Fibroblast of skin of right biceps (primary cell): ENCODE measurements at places on chromosomes 5 and 9.

- no peak for DNase-seq
Observed at GRCh38 chr5:2375757-2376250, 375.7 kb downstream of the IRX2 start.

DNA sequence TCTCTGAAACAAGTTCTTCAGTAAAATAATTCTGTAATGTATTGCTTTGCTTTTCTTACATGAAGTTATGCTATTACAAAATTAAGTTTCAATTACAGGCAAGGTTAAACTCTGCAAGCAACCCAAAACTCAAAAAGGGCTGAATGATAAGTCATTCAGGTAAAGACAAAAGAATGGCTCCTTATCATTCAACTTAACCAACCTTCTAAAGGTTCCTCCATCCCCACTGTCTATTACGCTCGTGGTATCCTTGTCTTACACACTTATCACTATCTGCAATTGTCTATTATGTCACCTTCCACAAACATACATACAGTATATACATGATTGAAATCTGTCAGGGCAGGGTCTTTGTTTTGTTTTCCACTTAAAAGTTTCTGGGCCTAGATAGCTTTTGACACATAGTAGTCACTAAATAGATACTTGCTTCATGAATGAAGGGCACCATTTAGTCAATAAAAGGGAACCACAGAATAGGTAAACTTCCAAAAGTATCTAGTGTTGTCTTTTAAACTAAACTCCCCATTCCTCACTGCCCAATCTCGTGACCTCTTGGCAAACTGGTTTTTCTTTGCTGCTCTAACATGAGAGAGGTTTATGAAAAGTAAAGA lies 6.9 kb downstream of the RPL37 start:
- no peak for DNase-seq

GRCh38 chr9:7394002-7394774 lies 405.4 kb downstream of the DMAC1 start:
- DNase-seq: no peak

- no peak for DNase-seq
Observed at GRCh38 chr5:75862872-75863271, 145.6 kb upstream of the POC5 start.

GRCh38 chr5:3734632-3735031 lies 139.0 kb downstream of the IRX1 start:
- DNase-seq: no peak

DNA sequence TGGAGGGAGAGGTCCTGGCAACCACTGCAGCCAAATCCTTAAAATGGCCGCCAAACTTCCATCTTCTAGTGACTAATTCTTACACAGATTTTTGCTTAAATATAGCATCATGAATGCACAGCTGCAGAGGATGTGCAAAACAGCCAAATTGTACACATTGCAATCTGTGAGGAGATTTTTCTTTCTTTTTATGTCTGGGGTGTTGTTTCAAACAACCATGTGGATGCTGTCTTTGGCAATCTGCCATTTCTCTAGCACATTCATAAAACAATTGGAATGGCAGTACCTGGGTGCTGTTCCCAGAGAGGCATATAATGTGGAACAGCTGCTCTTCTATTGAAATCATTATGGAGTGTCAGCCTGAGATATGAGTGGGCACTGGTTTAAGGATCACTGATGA lies 1082.9 kb upstream of the SEMA6A start:
- DNase-seq: peak; percentile 20

DNA sequence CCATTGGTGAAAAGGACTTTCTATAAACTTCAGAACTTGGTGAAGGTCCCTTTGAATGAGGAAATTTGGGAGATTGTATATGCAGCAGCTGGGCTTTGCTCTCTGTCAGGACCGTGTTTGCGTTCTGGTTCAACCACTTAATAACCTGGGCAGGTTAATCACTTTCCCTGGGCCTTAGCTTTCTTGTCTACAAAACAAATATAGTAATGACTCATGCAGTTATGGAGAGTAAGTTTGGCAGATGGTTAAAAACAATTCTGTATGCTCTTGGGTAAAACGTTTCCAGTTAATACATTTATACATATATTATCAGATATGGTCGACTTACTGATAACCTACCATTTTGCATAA lies 197.0 kb downstream of the ARHGEF28 start:
- no peak for DNase-seq

DNA sequence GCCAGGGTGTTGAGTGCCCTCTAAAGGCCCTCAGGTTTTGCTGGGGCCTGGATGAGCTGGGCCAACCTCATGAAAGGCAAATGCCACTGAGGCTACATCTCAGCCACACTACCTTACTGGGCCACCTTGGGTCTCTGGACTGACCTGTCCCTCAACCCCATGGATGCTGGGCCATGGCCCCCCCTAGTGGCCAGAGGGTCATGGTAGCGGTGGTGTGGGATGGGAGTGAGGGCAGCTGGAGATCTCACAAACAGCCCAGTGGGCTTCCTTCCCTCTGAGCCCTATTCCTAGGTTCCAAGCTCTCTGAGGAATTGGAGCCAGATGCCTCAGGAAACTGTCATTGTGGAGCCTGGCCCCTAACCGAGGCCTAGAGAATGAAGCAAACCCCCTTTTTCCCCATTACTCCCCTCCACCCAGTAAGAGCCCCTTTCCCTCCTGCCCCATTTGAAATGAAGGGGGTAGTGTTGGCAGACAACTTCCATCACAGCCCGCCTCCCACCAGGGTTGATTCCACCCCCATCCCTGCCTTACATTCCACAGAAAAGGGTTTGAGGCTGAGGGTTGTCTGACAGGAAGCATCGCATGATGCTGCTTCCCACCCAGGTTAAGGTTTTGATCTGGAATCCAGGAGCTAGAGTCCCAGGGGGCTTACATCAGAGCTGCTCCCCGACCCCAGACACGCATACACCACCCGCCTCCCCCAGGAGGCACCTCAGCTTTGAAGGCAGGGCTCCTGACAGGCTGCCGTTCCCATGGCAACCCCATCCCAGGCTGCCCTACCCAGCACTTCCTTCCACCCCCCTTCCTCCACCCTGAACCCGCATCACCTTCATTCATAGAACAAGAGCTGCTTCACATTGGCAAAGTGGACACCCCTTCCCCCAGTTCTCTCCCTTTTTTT lies 63.9 kb downstream of the PCDH1 start:
- DNase-seq: no peak

DNA sequence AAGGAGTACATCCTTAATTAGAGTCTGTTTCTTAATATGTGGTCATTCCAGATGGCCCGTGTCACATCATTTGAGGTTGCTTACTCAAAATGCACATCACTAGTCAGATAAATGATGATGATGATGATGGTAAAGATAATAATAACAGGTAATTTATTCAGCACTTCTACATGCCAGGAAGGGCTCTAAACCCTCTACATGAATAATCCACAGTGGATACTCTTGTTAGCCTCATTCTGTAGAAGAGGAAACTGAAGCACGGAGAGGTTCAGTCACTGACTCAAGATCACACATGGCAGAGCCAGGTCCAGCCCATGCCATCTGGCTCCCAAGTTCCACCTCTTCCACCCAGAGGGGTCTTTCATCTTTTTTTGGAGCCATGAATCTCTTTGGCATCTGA lies 11.7 kb downstream of the SH3PXD2B start:
- DNase-seq: no peak

- DNase-seq: no peak
Observed at GRCh38 chr5:133225671-133226152, 173.9 kb downstream of the HSPA4 start.

DNA sequence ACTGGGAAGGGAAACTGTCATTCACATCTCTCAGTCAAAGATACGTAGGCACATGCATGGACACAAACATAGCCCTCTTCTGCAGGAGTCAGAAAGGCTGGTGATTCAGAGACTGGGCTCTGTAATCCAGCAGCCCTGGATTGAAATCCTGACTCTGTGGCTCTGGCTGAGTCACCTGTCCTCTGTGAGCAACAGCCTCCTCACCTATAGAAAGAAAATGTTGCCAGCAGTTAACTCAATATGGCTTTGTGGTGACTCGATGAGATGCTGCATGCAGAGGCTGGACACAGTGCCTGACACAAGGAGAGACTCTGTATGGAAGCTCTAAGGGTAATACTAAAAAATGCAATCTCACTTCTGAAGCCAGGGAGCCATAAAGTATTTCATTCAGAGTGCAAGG lies 23.9 kb upstream of the CDKN2AIPNL start:
- DNase-seq: peak; percentile 80

DNA sequence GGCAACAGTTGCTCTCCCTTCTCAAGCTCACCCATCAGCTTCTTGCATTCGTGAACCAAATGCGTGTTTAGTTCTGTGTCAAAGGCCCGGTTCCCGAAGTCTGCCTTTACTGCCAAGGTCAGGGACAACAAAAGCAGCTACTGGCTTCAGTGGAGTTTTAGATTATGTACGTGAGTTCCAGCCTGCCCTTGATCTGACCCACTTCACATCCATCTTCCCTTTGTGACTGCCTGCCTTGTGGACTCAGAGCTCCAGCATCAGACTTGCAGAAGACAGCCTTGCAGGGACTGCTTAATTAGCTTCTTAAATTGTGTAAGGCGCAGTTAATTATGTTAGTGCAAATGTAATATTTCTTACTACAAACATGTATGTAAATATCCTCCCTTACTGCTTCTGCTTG lies 774.7 kb upstream of the EDIL3 start:
- DNase-seq: no peak

GRCh38 chr9:94140791-94141790 lies 56.8 kb downstream of the PTPDC1 start:
- no peak for DNase-seq

- DNase-seq: no peak
Observed at GRCh38 chr5:64347309-64347708, 158.5 kb upstream of the RGS7BP start.

DNA sequence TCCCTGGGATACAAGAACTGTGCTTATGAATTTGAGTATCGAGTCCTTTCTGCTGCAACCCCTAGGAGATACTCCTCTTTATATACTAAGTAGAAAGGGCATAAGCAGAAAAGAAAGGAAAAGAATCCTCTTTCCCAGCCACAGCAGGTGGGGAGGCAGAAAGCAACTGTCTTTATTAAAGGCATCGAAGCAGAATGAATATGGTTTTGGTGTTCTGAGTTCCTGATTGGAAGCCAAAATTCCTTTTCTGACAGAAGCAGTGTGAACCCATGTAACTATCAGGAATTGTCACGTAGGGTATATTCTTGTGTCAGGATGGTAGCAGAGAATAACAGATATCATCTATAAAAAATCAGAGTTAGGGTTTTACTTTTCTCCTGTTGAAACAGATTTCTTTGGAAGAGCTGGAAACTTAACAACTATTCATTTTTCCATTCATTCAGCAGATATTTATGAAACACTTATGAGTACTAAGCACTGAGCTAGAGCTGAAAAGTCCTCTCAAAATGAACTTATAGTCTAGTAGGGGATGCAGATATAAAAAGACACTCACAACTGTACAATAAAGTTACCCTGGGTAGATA lies 96.5 kb upstream of the LHFPL2 start:
- no peak for DNase-seq

DNA sequence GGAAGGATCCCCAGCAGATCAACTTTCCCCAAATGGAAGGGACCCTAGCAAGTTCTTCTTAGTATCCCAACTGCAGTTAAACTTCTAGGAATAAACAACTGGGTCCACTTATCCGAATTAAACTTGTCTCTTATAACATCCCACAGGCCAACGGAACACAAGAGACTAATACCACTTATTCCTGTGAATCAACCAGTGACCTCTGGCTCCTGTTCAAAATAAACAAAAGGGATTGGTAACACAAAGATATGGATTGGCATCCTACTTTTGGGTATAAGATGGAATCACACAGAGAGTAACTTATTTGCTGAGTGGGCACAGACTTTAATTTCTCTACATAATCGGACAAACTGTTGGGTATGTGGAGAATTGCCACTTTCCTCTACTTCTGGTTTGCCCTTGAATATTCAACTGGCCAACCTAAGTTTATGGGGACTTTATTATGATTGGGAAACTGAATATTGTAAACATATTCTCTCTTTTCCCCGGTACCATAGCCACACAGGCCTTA lies 12.4 kb upstream of the PAIP1 start:
- no peak for DNase-seq

DNA sequence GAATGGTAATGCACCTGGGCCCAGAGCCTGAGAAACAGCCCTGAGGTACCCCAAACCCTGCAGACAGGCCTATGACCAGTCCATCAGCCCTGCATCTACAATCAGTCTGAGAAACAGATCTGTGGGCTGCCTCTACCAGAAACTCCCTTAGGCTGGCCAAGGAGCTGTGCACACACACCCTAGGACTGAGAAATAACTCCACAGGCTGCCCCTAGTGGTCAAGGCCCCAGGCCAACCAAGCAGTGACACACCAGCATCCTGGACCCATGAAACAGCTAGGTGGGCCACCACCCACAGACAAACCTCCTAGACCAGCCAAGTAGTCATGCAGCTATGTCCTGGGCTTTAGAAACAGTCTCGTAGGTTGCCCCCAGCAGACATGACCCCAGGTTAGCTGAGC lies 253.6 kb upstream of the VLDLR start:
- DNase-seq: no peak

- no peak for DNase-seq
Observed at GRCh38 chr5:159901308-159901707, 15.0 kb upstream of the ADRA1B start.

DNA sequence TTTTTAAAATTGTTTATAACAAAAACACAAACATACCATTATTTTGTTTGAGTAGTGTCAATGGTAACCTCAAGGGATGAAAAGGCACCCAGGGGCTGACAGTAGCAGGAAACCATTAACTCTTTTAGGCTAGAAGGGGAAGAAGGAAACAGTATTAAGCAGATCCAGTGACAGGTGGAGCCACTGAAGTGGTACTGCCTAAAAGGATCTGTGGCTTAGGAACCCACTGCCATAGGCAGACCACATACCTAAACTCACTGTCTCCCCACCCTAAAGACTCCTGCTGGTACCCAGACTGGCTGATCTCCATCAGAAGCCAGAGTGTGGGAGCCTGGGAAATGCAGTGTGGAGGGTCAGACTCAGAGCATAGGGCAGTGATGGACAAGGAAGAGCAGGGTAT lies 13.5 kb downstream of the RLN1 start:
- DNase-seq: no peak

GRCh38 chr5:139795074-139796001 lies at the start of gene PSD2:
Gene PSD2, plus strand, starts transcription at chr5:139795808. Its CDS starts 13,633 bp downstream, at chr5:139809441.
- DNase-seq: peak; percentile 9

DNA sequence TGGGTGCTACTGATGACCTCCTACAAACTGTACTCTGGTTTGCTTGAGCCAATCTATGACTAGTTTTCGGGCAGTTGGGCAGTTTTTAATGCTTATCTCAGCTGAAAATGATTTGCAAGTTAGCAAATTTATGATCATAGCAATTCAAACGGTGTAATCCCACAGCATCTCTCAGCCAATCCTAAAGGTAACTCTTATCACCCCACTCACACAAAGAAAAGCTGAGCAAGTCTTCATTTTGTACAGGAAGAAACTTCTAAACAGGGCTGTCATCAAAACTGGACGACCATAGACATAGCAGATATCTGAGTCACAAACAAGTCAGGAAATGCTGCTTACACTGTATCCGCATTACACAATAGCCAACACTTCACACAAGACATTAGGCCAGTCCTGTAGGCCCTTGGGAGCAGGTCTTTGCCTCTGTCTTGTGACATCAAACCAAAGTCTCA lies 2.6 kb upstream of the ENC1 start:
- DNase-seq: peak; percentile 94
